ENCODE measurements at places on chromosomes 11 and 22. TPM values are rescaled to one million over a fixed set of nuclear protein-coding genes. Genes with fewer than 3 reads are reported as not detected.

The KCNQ1 gene
- total RNA-seq = 4.4 TPM

The LYVE1 gene
- total RNA-seq = 121 TPM

DNA sequence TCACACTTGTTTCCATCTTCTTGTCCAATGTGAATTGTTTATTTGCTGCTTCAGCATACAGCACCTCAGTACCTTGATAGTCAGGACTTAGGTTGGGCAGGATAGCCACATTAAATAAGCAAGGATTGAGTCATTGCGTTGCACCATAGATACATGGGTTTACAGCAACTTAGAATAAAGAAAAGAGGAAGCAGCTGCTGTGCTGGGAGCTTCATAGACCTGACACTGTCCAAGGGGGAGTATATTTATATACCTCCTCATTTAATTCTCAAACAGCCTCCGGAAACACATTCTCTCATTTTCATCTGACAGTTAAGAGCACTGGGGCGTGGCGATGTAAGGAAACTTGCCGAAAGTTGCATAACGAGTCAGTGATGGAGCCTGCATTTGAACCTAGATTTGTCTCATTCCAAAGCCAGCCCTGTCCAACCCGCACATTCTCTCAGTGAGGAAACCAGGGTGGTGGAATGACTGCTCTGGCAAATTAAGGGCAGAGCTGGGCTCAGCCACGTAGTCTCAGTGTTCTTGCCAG, 42.2 kb downstream of the UBASH3B start:
- no peak for DNase-seq

GRCh38 chr11:126303623-126304456, at the start of gene DCPS:
DCPS (plus strand) TSS chr11:126304060; CDS start chr11:126304081, 21 bp downstream.
- DNase-seq = peak; percentile 44

DNA sequence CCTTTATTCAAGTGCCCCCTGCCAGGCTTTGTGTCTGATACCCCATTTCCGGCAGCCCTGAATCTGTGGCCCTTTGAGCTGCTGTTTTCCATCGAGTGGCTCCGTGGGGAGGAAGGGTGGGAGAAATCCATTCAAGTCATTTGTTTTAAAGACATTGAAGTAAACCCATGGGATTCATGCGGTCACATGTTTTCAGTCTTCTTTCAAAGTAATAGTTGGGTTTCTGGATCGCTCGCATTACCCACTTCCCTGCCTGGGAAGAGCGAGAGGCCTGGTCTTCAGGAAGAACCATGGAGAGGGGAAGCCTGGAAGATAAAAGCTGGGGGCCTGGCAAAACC, 14.4 kb downstream of the DAGLA start:
- DNase-seq = no peak

GRCh38 chr11:85182441-85183387, 444.4 kb downstream of the DLG2 start:
- no peak for DNase-seq

GRCh38 chr22:25388866-25389540, 169.6 kb downstream of the CRYBB2 start:
- no peak for DNase-seq

DNA sequence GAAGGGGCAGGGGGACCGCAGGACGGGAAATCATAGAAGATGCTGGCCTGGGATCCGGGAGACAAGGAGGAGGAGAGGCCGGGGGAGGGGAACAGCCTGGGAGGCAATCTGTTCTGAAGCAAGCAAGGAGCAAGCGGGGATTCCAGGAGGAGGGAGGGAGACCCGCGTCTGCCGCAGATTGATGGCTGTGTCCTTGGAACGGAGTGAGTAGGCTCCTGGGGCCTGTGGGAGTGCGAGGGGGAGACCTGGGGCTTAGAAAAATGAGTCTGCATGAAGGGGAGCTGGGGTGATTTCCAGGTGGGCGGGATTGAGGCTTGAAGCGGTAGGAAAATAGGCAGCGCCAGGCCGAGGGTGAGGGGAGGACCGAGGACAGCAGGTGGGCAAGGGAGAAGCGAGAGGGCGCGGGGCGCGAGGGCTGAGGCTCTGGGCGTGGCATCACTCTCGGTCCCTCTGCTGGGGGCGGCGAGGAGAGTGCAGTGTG, 1.6 kb upstream of the LRRC55 start:
- no peak for DNase-seq

The PYGM gene
- 13.4 TPM for total RNA-seq

Measured in thoracic aorta (tissue), 2 donors.